ENCODE measurements at places on chromosomes 5 and 9. TPM values are rescaled to one million over a fixed set of nuclear protein-coding genes. Genes with fewer than 3 reads are reported as not detected.

Gene AIF1L
- polyA plus RNA-seq: 7.5 TPM

Gene PIP5KL1
- polyA plus RNA-seq: 0.79 TPM

Gene MYOT
- polyA plus RNA-seq: 2.2 TPM

Gene PLAC8L1
- 0.54 TPM for polyA plus RNA-seq

Gene ARHGEF39
- 5.2 TPM for polyA plus RNA-seq

Gene SNCAIP
- 7.3 TPM for polyA plus RNA-seq

Gene SLC25A2
- 0.04 TPM for polyA plus RNA-seq

Gene FOXB2
- polyA plus RNA-seq: not detected

DNA sequence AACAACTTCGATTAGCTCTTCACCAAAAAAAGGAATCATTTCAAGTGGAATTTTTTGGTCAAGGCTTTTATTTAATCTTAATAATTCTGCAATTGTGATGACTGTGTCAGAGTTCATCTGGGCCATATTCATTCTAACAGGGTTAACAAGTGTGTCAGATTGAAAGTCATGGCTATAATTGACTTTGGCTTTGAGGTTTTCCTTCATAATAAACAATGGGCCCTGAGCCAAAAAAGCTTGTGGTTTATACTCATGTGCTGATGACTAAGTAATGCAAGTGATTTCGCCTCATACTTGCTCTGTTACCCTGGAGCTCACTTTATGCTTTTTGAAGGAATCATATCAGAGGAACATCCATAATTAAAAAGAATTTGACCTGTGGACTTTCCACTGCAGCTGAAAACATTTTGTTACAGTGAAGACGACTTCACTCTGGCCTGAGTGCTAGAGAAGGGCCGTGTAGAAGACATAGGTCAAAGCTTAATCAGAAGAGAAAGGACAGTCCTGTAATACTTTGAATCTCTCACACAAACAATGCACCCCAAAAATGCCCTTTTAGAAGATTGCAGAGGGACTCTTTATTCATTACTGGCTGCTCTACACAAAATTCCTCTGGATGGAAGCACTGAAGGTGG lies 101.7 kb downstream of the GDNF start:
- H3K27ac ChIP-seq: no peak overlapping the region
- no peaks in the 10 kb centered on the region for H3K4me1 ChIP-seq
- H3K36me3 ChIP-seq: peaks cover 10% of the 10 kb centered on the region
- H3K27me3 ChIP-seq: no peaks in the 10 kb centered on the region
- DNase-seq: peak; percentile 70

DNA sequence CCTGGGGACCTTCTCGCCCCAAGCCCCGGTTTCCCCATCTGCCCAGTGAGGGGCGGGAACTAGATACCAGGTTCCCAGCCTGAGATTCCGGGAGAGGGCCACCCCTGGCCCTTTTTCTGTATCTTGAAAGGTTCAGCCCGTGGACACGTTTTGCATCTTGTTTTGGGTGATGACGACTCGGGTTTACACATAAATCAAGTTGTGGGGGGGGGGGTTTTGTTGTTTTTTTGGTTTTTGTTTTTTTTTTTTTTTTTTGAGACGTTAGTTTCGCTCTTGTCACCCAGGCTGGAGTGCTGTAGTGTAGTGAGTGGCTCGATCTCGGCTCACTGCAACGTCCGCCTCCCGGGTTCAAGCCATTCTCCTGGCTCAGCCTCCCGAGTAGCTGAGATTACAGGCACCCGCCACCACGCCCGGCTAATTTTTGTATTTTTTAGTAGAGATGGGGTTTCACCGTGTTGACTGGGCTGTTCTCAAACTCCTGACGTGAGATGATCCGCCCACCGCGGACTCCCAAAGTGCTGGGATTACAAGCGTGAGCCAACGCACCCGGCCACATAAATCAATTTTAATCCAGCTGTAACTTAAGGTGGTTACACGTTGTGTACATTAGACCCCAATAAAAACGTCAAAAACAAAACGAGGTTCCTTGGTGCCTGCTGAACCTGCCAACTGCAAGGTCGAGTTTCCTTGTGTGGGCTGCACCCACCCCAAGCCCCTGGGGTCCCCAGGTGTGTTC lies 1.1 kb upstream of the BRD3 start:
- H3K4me1 ChIP-seq: peaks cover 14% of the 10 kb centered on the region
- H3K27me3 ChIP-seq: peaks cover 22% of the 10 kb centered on the region
- peak overlapping the region; percentile 53 for H3K4me3 ChIP-seq
- H3K36me3 ChIP-seq: no peaks in the 10 kb centered on the region
- no peak for DNase-seq
- H3K27ac ChIP-seq: peak overlapping the region; percentile 86

- H3K4me1 ChIP-seq: no peaks in the 10 kb centered on the region
- peaks cover under 1% of the 10 kb centered on the region for H3K27me3 ChIP-seq
- no peak overlapping the region for H3K4me3 ChIP-seq
- no peak for DNase-seq
- H3K36me3 ChIP-seq: peaks cover 57% of the 10 kb centered on the region
These were observed 25.7 kb downstream of the PCDHGC5 start for GRCh38 chr5:141514330-141515133.

- DNase-seq: no peak
- H3K27me3 ChIP-seq: no peaks in the 10 kb centered on the region
- no peak overlapping the region for H3K4me3 ChIP-seq
- peaks cover 4% of the 10 kb centered on the region for H3K36me3 ChIP-seq
- H3K4me1 ChIP-seq: no peaks in the 10 kb centered on the region
These were observed 30.1 kb downstream of the PRKACG start for GRCh38 chr9:68983522-68984424.

DNA sequence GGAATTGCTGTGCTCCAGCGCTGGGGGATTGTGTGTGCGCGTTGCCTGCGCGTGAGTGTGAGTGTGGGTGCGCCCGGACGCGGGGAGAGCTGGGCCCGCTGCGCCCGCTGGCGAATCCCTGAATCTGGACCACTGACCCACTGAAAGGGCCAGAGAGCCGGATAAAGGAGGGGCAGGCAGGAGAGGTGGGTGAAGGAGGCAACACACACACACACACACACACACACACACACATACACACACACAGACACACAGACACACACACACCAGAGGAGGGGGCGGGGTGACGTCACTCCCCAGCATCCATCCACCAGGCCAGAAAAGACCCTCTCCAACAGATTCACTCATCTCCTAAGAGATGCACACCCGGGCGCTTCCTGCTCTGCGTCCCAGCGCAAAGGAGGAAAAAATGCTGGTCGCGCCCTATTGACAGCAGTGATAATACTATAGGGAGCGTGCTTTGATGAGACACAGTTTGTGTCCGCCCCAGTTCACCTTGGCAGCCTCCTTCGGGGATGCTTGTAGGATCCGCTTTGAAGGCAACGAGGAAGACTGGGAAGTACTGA lies 1059.1 kb upstream of the DMAC1 start:
- no peak overlapping the region for H3K27ac ChIP-seq
- no peaks in the 10 kb centered on the region for H3K36me3 ChIP-seq
- no peak for DNase-seq
- peaks cover 39% of the 10 kb centered on the region for H3K27me3 ChIP-seq
- peak overlapping the region; percentile 48 for H3K4me3 ChIP-seq
- H3K4me1 ChIP-seq: peaks cover 6% of the 10 kb centered on the region

GRCh38 chr5:164013077-164013670 lies 507.8 kb downstream of the MAT2B start:
- H3K27ac ChIP-seq: no peak overlapping the region
- H3K4me1 ChIP-seq: no peaks in the 10 kb centered on the region
- no peak overlapping the region for H3K4me3 ChIP-seq
- peak; percentile 54 for DNase-seq
- no peaks in the 10 kb centered on the region for H3K36me3 ChIP-seq

GRCh38 chr5:95620030-95620869 lies at the start of gene GPR150:
TSS of gene GPR150 (plus strand) at chr5:95620087. CDS start at chr5:95620276, 189 bp downstream.
- peaks cover 13% of the 10 kb centered on the region for H3K4me1 ChIP-seq
- DNase-seq: peak; percentile 84
- H3K27ac ChIP-seq: peak within 1 kb of the TSS; percentile 46
- no peaks in the 10 kb centered on the region for H3K36me3 ChIP-seq
- peaks cover 17% of the 10 kb centered on the region for H3K27me3 ChIP-seq

DNA sequence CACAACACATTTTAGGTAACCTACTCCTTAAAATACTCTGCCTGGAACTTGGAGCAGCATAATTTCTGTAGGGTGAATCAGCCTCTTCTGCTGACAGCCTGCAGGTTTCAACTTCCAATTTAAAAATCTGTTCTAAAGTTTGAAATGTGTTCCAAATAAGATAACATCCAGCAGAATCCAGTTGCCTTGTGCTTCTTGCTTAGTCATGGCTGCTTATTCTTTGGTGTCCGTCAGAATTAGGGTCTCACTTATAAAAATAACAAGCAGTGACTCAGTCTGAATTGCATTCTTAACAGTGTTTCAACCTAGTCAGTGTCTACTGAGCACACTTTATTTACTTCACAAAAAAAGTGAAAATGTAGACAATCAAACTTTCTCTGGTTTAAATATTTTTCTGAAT lies 3.7 kb downstream of the CDH6 start:
- peaks cover 5% of the 10 kb centered on the region for H3K27me3 ChIP-seq
- DNase-seq: no peak
- no peak overlapping the region for H3K27ac ChIP-seq
- no peak overlapping the region for H3K4me3 ChIP-seq
- H3K4me1 ChIP-seq: peaks cover 7% of the 10 kb centered on the region
- no peaks in the 10 kb centered on the region for H3K36me3 ChIP-seq

- H3K27me3 ChIP-seq: peaks cover 7% of the 10 kb centered on the region
- no peak overlapping the region for H3K4me3 ChIP-seq
- no peaks in the 10 kb centered on the region for H3K36me3 ChIP-seq
- H3K27ac ChIP-seq: no peak overlapping the region
- no peak for DNase-seq
These were observed 10.6 kb upstream of the GPX8 start for GRCh38 chr5:55149308-55149795.

GRCh38 chr9:16484744-16485143 lies 385.7 kb downstream of the BNC2 start:
- no peak for DNase-seq
- H3K36me3 ChIP-seq: no peaks in the 10 kb centered on the region
- H3K4me1 ChIP-seq: no peaks in the 10 kb centered on the region
- no peak overlapping the region for H3K27ac ChIP-seq
- no peak overlapping the region for H3K4me3 ChIP-seq

DNA sequence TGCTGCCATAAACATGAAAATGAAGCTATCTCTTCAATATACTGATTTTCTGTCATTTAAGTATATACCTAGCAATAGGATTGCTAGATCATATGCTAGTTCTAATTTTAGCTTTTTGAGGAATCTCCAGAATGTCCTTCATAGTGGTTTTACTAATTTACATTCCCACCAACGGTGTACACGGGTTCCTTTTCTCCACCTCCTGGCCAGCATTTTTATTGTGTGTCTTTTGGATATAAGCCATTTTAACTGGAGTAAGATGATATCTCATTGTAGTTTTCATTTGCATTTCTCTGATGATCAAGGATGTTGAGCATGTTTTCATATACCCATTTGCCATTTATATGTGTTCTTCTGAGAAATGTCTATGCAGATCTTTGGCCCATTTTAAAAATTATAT lies 446.5 kb downstream of the GABRG2 start:
- H3K4me1 ChIP-seq: no peaks in the 10 kb centered on the region
- no peak for DNase-seq
- no peaks in the 10 kb centered on the region for H3K36me3 ChIP-seq
- H3K27ac ChIP-seq: no peak overlapping the region
- no peaks in the 10 kb centered on the region for H3K27me3 ChIP-seq

DNA sequence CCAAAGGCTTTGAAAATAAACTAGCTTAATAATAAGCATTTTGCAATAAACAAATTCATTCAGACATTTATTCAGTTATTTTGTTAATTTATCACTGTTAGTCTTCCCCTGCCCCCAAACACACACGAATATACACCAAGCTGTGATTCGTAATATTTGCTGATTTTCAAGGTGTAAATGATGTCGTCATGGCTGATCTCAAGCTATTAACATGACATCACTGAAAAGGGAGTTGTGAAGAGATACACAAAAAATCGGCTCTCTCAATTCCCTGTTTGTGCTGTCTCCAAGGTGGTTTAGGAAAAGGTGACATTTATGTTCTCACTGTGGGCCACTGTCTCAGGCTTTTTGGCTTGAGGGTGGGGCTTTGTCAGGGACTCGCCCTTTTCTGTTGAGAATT lies 413.3 kb downstream of the CDH9 start:
- H3K4me3 ChIP-seq: no peak overlapping the region
- no peak for DNase-seq
- no peaks in the 10 kb centered on the region for H3K36me3 ChIP-seq
- H3K27me3 ChIP-seq: no peaks in the 10 kb centered on the region

GRCh38 chr5:169647566-169647965 lies 10.5 kb downstream of the DOCK2 start:
- no peak for DNase-seq
- H3K36me3 ChIP-seq: no peaks in the 10 kb centered on the region
- no peaks in the 10 kb centered on the region for H3K27me3 ChIP-seq
- H3K4me3 ChIP-seq: no peak overlapping the region

- H3K4me1 ChIP-seq: no peaks in the 10 kb centered on the region
- H3K27ac ChIP-seq: no peak overlapping the region
- no peak overlapping the region for H3K4me3 ChIP-seq
- DNase-seq: no peak
- peaks cover 11% of the 10 kb centered on the region for H3K36me3 ChIP-seq
These were observed 12.6 kb downstream of the JAK2 start for GRCh38 chr9:4997631-4998030.

GRCh38 chr5:39808656-39809055 lies 383.9 kb upstream of the DAB2 start:
- H3K4me1 ChIP-seq: peaks cover 2% of the 10 kb centered on the region
- H3K27ac ChIP-seq: no peak overlapping the region
- H3K4me3 ChIP-seq: no peak overlapping the region
- H3K27me3 ChIP-seq: no peaks in the 10 kb centered on the region
- no peak for DNase-seq

DNA sequence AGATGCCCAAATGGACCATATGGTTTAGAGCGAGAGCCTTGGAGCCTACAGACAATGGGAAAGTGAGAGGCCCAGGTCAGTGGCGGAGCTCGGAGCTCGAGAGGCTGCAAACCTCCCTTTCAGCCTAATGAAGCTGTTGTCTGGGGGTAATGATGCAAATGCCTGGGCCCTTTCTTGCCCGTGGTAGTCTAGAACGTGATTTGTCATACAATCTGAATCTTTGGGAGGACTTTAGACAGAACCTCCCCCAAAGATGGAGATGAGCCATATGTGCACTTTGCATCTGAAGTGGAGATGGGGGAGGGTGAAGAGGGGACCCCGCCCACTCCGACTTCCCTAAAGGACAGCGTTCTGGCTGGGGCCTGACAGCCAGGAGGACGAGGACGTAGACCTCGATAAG lies 10.3 kb upstream of the NEUROG1 start:
- H3K27ac ChIP-seq: no peak overlapping the region
- no peaks in the 10 kb centered on the region for H3K36me3 ChIP-seq
- no peak for DNase-seq
- H3K27me3 ChIP-seq: peaks cover 97% of the 10 kb centered on the region
- no peak overlapping the region for H3K4me3 ChIP-seq
